ENCODE measurements at places on chromosomes 6 and 20. TPM values are rescaled to one million over a fixed set of nuclear protein-coding genes. Genes with fewer than 3 reads are reported as not detected.

DNA sequence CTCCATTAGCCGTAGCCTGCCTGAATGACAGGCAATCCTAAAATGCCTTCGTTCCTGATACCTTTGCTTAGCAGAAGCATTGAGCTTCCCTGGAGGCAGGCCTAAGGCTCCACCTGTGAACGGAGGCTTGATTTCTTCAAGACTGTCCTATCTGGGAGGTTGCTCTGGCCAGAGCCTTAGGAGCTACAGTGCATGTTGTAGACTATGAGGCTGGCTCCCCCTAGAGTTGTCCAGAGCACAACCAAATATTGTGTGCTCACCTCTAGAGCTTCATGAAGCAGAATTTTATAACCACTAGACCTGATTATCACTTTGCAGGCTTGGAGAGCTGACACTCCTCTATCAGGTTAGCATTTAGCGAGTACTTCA, 217.8 kb downstream of the MAFB start:
- H3K4me3 ChIP-seq: no peak overlapping the region
- no peaks in the 10 kb centered on the region for H3K36me3 ChIP-seq
- no peaks in the 10 kb centered on the region for H3K4me1 ChIP-seq
- peak; percentile 64 for DNase-seq
- no peaks in the 10 kb centered on the region for H3K27me3 ChIP-seq
- no peak overlapping the region for H3K27ac ChIP-seq

GRCh38 chr6:116661594-116661993, 7.0 kb downstream of the ZUP1 start:
- H3K4me3 ChIP-seq: no peak overlapping the region
- H3K27me3 ChIP-seq: no peaks in the 10 kb centered on the region
- H3K27ac ChIP-seq: no peak overlapping the region
- no peak for DNase-seq

GRCh38 chr6:170166511-170167122, 124.3 kb downstream of the DLL1 start:
- H3K4me1 ChIP-seq: peaks cover 9% of the 10 kb centered on the region
- H3K4me3 ChIP-seq: no peak overlapping the region
- H3K36me3 ChIP-seq: no peaks in the 10 kb centered on the region
- no peak overlapping the region for H3K27ac ChIP-seq
- no peak for DNase-seq

- H3K4me3 ChIP-seq: no peak overlapping the region
- peaks cover 4% of the 10 kb centered on the region for H3K4me1 ChIP-seq
- no peaks in the 10 kb centered on the region for H3K27me3 ChIP-seq
Observed at GRCh38 chr6:139732451-139732850, 358.0 kb upstream of the CITED2 start.

DNA sequence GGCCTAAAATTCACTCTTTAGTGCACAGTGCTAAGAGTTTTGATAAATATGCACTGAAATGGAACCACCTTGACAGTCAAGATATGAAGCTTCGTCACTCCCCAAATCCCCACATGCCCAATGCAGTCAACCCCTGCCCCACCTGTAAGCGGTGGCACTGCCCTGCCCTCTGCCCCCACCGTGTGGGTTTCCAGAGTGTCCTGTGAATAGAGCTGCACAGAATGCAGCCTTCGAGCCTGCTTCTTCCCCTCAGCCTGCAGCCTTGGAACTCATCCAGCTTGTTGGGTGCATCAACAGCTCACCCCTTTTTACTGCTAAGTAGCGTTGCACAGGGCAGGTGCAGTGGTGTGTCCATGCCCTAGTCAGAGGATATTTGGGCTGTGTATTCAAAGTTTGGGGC, 216.3 kb downstream of the SYNDIG1 start:
- H3K27ac ChIP-seq: no peak overlapping the region
- H3K27me3 ChIP-seq: no peaks in the 10 kb centered on the region
- H3K4me3 ChIP-seq: no peak overlapping the region
- no peak for DNase-seq
- no peaks in the 10 kb centered on the region for H3K4me1 ChIP-seq
- H3K36me3 ChIP-seq: no peaks in the 10 kb centered on the region

DNA sequence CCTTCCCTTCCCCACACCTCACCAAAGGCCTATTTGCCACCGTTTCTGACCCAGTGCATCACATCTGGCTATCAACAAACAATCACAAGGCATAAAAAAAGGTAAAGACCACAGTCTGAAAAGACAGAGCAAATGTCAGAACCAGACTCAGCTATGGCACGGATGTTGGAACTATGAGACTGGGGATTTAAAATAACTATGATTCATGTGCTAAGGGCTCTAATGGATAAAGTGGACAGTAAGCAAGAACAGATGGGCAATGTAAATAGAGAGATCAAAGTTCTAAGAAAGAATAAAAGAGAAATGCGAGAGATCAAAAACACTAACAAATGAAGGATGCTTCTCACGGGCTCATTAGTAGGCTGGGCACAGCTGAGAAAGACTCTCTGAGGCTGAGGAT, 99.5 kb downstream of the LAMP5 start:
- peaks cover 9% of the 10 kb centered on the region for H3K4me1 ChIP-seq
- H3K4me3 ChIP-seq: no peak overlapping the region
- H3K36me3 ChIP-seq: no peaks in the 10 kb centered on the region
- H3K27ac ChIP-seq: no peak overlapping the region
- no peaks in the 10 kb centered on the region for H3K27me3 ChIP-seq
- no peak for DNase-seq

AK9 gene
- total RNA-seq: 7.2 TPM

ANGPT4 gene
- total RNA-seq: 0.06 TPM

CALHM6 gene
- not detected for total RNA-seq

Data from neural progenitor cell (in vitro differentiated cells).